HCEC 1CT (cell line): ENCODE measurements at places on chromosomes 7 and 10.
A peak's percentile ranks its signal among the peaks of the same experiment; 100 is the strongest.

GRCh38 chr7:24255139-24255538, 28.9 kb upstream of the NPY start:
- DNase-seq = no peak

- DNase-seq = no peak
These were observed 29.2 kb upstream of the NAMPT start for GRCh38 chr7:106313966-106314365.

- DNase-seq = no peak
These were observed 3.7 kb downstream of the METTL27 start for GRCh38 chr7:73838642-73839041.

GRCh38 chr7:141201145-141201885, 127.5 kb downstream of the TMEM178B start:
- DNase-seq = no peak

GRCh38 chr10:88781206-88781605, 21.3 kb upstream of the LIPM start:
- no peak for DNase-seq

GRCh38 chr10:9302140-9302746, 1247.8 kb downstream of the GATA3 start:
- peak; percentile 47 for DNase-seq

GRCh38 chr7:48139459-48139858, 31.8 kb upstream of the ABCA13 start:
- DNase-seq = peak; percentile 28

DNA sequence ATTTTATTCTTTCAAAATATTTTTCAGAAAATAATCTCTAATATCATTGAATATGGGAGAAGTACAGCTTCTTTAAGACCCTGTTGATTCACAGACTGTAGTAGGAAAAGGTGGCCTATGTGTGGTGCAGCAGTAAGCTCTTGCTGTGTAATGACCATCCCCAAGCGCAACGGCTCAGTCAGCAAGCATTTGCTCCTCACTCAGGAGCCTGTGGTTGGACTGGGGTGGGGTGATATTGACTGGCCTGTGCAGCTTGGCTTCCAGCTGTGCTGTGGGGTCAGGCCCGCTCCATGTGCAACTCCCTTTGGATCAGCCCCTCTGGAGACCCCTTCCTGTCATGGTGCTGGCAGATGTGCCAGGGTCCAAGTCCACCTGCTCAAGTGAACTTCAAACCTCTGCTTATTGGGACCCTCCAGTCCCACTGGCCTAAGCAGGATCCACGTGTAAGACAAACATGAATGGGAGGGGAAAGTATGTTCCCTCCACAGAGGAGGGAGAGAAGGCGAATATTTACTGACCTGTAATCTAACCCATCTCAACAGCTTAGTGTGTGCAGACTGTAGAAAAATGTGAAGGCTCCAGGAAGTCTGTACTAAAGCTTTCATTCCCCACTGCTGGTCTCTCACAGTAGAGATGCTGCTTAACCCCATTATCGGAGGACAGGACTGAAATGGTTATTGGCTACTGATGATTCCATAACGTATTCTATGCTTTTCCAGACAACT, 239.7 kb downstream of the WDR37 start:
- no peak for DNase-seq

GRCh38 chr7:112133328-112133727, 72.9 kb downstream of the DOCK4 start:
- DNase-seq = no peak

DNA sequence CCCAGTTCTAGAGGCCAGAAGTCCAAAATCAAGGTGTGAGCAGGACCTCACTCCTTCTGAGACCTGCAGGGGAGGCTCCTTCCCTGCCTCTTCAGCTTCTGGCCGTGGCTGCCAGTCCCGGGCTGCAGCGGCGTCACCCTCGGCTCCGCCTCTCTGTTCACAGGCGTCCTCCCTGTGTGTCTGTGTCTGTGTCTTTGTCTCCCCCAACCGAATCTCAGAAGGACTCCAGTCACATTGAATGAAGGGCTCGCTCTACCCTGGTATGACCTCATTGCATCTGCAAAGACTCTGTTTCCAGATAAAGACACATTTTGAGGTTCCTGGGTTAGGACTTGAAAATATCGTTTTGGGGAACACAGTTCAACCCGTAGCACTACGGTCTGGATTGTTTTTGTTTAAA, 33.1 kb upstream of the GALNT11 start:
- peak; percentile 21 for DNase-seq

DNA sequence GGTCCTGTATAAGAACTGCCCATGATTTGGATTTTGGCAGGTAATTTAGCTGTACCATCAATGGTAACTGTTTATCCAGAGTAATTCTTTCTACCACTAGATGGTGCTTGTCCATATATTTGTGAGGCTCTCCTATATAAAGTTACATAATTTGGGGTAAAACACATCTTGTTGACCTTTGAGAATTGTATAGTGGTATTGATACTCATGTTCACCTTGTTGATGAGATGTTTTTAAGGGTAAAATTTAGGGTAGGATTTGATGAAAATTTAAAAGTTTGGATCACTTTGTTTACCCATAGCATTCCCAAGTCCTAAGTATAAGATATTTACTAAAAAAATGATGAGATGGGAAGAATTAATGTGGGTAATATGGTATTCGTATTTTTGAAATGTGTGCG, 31.6 kb downstream of the ST7 start:
- peak; percentile 56 for DNase-seq

- DNase-seq = no peak
These were observed 46.3 kb upstream of the SHH start for GRCh38 chr7:155858521-155859061.

GRCh38 chr10:7832060-7832459, 13.8 kb downstream of the TAF3 start:
- no peak for DNase-seq
